ENCODE measurements at places on chromosomes 12 and 14.

GRCh38 chr12:92257261-92257660, 111.6 kb upstream of the BTG1 start:
- DNase-seq, result no peak

DNA sequence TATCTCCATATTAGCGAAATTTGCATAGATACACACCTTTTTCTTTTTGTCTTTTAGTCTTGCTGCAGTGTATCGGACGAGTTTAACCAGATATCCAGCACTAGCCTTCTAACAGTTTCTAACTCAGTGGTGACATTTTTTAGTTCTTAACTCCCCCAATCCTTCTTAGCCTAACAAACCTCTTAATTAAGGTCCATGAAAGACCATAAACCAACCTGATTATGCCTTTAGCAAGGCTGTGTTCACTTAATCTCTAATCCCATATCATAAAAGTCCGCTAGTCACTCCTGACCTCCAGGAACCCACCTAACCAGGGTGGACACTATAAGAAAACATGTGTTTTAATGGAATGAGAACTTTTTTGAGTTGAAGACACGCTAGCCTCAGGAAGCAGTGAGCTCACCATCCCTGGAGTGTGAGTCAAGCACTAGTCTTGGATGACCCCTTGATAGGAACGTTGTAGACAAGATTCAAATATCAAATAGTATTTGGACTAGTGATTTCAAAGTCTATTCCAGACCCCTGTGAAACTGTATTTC, 9.5 kb downstream of the CDKN1B start:
- peak; percentile 48 for DNase-seq

GRCh38 chr14:66056268-66056907, 429.8 kb upstream of the CCDC196 start:
- DNase-seq, result no peak

GRCh38 chr12:3350432-3350831, 140.6 kb upstream of the PRMT8 start:
- no peak for DNase-seq

DNA sequence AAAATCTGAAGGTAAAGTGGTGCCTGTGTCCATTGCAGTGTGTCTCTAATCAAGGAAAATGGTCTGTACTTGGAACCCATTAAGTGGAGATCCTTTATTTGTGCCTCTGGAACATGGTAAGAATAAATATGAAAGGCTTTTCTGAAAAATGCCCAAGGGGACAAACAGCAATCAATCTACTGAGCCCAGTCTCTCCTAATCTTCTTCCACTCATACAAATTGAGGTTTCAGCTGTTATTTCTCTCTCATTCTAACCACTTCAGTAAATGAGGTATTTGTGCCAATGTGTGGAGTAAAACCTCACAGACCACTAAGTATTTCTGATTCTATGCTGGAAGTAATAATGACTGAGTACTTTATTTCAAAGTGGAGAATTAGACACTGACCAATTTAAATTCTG, 82.3 kb upstream of the ST8SIA1 start:
- no peak for DNase-seq

DNA sequence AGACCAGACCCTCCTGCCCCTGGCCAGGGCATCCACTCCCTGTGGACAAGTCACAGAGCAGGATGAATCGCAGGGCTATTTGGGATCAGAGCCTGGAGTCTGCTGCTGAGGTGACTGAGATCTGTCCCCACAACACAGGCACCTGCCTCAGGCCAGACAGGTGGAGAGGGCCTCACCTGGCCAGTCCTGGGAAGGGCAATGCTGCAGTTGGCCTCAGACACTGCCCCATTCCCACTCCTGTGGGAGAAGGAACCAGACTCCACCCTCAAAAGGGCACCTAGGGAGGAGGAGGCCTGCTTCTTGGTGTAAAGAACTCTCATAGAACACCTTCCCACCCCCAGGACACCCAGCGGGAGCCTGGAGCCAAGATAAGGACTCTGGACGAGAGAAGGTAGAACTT, 48.3 kb upstream of the PLEKHG6 start:
- no peak for DNase-seq

DNA sequence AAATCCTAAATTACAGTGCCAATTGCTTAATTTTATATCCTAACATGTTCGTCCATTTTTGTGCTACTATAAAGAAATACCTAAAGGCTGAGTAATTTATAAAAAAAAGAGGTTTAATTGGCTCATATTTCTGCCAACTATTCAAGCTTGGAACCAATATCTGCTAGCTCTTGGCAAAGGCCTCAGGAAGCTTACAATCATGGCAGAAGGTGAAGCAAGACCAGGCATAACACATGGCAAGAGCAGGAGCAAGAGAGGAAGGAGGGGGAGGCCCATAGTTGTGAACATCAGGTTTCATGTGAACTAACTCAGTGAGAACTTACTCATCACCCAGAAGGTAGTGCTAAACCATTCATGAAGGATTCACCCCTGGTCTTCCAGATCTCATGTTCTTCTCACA, 494.3 kb downstream of the CCER1 start:
- no peak for DNase-seq

DNA sequence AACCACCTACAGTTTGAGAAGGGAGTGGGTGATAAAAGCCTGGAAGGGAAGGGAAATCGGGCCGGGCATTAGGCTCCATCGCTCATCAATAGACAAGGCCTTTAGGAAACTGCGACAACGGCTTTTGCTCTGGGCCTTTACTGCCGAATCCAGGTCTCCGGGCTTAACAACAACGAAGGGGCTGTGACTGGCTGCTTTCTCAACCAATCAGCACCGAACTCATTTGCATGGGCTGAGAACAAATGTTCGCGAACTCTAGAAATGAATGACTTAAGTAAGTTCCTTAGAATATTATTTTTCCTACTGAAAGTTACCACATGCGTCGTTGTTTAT, 261 bp upstream of the RNU7-1 start:
- DNase-seq, result peak; percentile 91

- DNase-seq, result no peak
Observed at GRCh38 chr12:32742133-32742532, 13.6 kb downstream of the YARS2 start.

DNA sequence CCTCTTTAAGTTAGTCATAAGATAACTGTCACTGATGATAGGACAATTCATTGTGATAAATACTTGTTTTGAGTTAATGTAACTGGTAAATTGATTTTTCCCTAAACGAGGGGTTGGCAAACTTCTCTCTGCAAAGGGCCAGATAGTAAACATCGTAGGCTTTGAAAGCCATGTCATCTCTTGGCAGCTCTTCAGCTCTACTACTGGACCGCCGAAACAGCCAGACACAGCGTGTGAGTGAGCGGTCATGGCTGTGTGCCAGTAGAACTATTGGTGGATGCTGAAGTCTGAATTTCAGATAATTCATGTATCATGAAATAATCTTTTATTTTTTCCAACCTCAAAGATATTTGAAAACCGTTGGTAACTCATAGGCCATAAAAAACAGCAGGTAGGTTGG, 9.9 kb downstream of the PIWIL1 start:
- no peak for DNase-seq

- DNase-seq, result no peak
Observed at GRCh38 chr12:23098517-23098916, 473.5 kb downstream of the ETNK1 start.

GRCh38 chr14:20441461-20441860, 5.5 kb upstream of the KLHL33 start:
- no peak for DNase-seq

GRCh38 chr12:131642101-131642540, 68.8 kb upstream of the SFSWAP start:
- DNase-seq, result peak; percentile 41

- DNase-seq, result no peak
Observed at GRCh38 chr12:2168808-2169207, 116.0 kb downstream of the CACNA1C start.

DNA sequence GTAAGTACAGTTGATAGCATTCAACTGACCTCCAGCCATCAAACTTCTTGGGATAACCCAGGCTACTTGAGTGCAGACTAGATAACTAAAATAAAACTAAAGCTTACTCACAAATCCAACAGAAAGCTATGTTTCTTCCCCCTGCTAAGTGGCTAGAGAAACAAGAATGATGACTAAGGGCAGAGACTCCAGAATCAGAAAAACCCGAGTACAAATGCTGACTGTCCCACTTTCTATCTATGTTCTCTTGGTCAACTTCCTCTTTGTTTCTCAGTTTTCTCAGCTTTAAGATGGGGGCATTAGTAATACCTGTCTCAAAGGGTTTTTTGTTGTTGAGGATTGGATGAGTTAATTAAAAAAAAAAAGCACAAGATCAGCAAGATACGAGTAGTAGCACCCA, 6.1 kb upstream of the NUAK1 start:
- peak; percentile 66 for DNase-seq

- no peak for DNase-seq
Observed at GRCh38 chr12:79187032-79187431, 322.5 kb downstream of the SYT1 start.

GRCh38 chr14:90717916-90718315, 98.3 kb downstream of the TTC7B start:
- no peak for DNase-seq

GRCh38 chr12:50062728-50063460, 5.5 kb downstream of the ASIC1 start:
- no peak for DNase-seq

- DNase-seq, result no peak
Observed at GRCh38 chr12:76201316-76201715, 116.8 kb upstream of the NAP1L1 start.

GRCh38 chr12:18261273-18261672, at the start of gene PIK3C2G:
Gene PIK3C2G (plus strand): TSS chr12:18261518. CDS start chr12:18282082, 20,564 bp downstream.
- DNase-seq, result no peak

GRCh38 chr12:49972129-49972528, 618 bp upstream of the AQP6 start:
- no peak for DNase-seq

DNA sequence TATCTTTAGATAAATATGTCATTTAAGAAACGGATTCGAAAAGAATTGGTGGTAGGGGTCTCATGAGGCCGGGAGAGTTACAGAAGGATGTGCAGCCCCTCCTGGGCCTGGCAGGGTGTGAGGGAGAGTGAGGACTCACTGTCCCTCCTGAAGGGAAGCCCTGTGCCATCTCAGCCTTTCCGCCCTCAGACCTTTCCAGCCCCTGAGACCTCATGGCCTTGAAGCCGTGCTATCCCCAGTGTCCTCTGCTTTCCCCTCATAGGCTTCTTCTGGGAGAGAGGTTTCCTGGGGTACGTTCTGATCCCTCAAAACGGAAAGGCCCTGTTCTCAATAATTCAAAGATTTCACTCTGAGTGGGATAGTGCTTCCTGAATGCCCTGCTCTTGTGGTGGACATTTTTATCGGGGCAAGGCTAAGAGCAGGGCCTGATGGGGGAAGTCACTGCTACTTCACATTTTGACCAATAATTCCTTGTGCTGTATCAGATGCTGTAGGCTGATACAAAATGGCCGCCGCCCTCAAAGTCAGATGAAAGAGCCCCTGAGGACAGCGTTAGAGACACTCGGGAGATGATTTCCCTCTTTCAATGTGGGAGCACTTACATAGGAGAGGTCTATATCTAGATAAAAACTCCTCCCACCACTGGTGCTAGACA, 1.3 kb downstream of the CD4 start:
- DNase-seq, result no peak

DNA sequence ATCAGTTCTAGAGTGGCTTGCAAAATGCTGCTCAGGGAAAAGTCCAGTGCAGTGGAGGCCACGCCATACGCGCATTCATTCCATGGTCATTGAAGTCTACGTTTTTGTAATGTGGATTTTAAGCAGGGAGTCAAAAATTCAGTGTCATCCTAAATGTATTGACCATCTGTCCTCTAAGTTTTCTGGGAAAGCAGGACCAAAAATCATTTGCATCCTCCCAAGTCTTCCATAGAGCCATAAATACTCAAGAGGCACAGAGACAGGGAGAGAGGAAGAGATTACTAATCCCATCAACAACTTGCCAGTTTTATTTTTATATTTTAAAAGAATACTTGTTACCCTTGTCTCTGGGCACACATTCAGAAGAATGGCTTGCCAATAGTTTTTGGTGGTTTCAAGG, 36.9 kb downstream of the RHOJ start:
- DNase-seq, result no peak

DNA sequence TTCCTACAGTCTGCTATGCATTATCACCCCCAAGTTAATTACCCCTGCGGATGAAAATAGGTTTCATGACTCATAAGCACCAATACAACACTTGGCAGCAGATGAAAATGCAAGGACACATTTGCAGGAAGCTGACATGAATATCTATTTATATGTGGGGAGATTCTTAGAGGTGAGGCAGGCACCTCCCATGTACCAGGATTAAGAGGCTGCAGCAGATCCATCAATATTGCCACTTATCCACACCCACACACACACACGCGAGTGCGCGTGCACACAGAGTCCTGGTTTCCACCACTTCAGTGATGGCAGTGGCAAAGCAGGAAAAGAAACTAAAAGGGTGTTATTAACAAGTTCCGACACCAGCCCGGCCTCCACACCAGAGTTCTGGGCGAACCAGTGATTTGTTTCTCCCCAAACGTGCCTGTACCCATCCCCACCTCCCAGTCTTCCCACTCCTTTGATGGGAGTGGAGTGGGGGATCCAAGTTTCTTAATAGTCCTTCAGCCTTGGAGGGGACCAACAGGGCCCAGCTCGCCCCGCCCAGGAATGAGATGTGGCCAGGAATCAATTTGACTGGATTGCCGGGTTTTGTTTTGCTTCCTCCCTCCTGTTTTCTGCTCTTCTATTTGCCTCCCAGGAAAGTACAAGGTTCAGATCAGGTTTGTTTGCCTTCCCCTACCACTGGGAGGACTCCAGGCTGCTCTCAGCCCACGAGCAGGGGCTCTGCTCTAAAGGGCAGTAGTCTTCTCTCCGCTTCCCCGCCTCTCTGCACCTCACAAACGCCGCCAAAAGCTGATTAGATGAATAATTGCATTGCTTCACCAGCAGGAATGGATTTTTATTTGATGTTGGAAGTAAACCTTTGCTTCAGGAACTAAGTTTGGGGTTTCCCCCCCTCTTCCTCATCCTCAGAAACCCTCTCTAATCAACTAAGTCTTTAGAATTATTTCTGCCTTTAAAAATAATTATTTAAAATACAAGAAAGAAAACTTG, 5.2 kb downstream of the IRF2BPL start:
- DNase-seq, result no peak

DNA sequence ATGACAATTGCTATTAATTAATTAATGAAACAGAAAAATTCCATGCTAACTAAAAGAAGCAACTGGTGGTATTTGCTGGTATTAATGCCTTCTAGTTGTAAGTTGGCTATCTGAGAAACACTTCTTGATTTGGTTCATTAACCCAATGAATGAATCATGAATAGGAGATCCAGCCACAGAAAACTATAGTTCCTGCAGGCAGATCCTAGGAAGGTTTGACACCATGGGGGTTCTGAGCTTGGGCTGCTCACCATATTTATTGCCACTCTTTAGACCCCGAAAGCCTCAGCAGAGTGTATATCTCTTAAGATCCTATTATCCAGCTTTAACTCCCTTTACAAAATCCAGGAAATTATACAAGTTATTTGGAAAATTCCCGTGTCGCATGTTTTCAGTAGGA, 81.4 kb upstream of the REP15 start:
- no peak for DNase-seq

- no peak for DNase-seq
Observed at GRCh38 chr14:34234258-34234657, 227.8 kb downstream of the SPTSSA start.

- DNase-seq, result peak; percentile 56
Observed at GRCh38 chr14:69619012-69619411, 7.6 kb downstream of the SUSD6 start.

GRCh38 chr12:97640826-97641225, 178.2 kb downstream of the RMST start:
- DNase-seq, result no peak

All from suppressor macrophage treated with lipopolysaccharide for 1 hour (primary cell).